Lung microvascular endothelial cell (primary cell): ENCODE measurements at places on chromosomes 16 and 17.

DNA sequence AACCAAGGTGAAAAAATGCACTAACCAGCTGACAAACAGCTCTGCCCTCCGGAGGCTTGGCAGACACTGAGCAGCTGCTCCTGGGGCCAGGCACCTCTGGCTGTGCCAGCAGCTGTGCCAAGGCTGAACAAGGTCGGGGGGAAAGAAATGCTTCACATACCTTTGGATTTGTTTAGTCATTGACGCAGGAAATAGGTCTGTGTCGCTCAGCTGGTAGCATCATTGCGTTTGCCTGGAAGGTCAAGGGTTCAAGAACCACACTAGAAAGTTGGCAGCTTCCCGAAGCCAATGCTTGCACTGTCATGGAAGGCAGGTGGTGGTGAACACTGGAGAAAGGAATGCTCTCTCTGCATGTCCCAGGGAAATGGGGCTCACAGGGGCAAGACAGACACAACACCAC is 63.5 kb downstream of the PCTP start:
- peak; percentile 92 for DNase-seq

DNA sequence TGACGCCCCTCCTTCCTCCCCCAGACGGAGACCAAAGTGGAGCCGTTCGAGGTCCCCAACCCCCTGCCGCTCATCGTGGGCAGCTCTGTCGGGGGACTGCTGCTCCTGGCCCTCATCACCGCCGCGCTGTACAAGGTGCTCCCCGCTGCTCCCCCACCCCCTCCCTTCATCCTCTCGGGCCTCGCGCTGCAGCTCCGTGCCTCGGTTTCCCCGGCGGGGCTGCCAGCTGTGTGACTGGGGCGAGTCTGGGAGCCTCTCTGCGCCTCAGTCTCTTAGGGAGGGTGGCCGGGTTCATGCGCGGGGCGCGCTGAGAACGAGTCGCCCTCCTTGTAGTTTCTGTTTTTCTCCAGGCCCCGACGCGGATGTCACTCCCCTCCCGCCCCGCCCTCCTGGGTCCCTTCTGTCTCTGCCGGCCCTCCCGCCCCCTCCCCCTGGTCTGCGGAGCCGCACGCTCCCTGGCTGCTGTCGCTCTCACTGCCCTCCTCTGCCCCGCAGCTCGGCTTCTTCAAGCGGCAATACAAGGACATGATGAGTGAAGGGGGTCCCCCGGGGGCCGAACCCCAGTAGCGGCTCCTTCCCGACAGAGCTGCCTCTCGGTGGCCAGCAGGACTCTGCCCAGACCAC is 23.7 kb upstream of the ITGAX start:
- no peak for DNase-seq

DNA sequence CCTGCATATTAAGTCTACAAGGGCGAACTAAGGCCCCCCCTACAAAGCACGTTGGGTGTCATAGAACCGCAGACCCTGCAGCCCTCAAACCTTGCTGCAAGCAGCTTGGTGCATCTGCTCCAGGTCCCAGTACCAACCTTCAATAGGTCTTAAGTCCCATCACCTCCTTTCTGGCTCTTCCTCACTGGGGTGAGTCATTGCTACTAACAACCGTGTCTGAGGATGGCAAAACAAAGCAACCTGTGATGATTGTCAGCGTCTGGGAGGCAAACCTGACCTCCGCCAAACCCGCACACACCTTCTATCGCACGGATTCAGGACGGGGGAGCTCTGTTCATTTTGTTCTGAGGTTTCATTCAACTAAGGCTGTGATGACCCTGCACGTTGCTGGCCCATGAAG is 138.9 kb downstream of the SLC39A11 start:
- no peak for DNase-seq

GRCh38 chr17:66240630-66241029 is 11.4 kb upstream of the APOH start:
- DNase-seq = no peak

- DNase-seq = no peak
These were observed 9.1 kb downstream of the TSPOAP1 start for GRCh38 chr17:58319173-58320162.

GRCh38 chr17:82231312-82231561 is 2.4 kb downstream of the SLC16A3 start:
- DNase-seq = no peak

DNA sequence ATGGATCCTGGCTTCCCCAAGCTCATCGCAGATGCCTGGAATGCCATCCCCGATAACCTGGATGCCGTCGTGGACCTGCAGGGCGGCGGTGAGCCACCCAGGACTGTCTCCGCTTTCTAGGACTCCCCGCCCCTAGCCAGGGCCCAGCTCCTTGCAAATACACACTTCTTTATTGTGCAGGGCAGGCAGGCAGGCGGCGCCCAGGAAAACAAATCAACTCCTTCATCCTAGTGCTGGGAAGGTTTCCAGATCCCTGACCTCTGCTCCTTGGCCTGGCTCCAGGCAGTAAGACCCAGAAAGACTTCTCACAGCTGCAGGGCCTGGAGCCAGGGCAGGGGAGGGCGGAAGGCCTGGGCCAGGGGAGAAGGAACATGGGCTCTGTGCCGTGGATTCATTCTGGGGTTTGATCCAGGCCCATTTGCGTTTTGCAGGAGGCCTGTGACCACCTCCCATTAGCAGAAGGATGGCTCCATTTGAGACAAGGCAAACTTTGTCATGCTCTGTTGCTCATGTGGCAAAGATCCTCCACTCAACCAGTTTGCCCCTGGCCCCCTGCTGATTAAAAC is 6.0 kb upstream of the LPCAT2 start:
- no peak for DNase-seq

DNA sequence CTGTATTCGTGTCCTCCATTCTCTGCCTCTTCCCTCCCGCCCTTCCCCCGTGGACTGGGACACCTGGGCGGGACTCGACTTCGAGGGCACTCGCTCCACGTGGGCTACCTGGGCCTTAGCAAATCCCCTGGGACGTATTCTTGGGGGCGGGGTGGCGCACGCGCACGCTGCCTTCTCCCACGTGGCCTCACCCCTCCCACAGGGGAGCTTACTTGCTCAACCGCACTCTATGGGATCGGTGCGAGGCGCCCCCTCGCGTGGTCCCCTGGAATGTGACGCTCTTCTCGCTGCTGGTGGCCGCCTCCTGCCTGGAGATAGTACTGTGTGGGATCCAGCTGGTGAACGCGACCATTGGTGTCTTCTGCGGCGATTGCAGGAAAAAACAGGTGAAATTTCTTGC is 3.5 kb downstream of the VMO1 start:
- DNase-seq = no peak

DNA sequence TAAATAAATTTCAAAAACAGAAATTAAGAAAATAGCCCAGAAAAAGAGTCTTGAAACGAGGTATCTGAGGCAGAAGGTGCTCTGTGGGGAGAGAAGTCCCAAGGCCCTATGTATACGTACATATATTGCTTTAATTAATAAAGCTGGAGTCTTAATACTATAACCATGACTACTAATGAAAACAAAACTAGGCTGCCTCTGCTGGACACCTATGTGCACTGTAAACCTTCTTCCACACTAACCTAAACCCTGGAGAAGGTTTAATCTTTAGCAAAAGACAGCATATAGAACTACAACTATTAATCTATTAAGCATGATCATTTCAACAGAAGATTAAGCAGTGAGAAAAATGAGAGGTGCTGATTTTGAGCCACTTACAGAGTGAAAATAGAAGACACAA is 153.9 kb upstream of the C17orf78 start:
- no peak for DNase-seq

DNA sequence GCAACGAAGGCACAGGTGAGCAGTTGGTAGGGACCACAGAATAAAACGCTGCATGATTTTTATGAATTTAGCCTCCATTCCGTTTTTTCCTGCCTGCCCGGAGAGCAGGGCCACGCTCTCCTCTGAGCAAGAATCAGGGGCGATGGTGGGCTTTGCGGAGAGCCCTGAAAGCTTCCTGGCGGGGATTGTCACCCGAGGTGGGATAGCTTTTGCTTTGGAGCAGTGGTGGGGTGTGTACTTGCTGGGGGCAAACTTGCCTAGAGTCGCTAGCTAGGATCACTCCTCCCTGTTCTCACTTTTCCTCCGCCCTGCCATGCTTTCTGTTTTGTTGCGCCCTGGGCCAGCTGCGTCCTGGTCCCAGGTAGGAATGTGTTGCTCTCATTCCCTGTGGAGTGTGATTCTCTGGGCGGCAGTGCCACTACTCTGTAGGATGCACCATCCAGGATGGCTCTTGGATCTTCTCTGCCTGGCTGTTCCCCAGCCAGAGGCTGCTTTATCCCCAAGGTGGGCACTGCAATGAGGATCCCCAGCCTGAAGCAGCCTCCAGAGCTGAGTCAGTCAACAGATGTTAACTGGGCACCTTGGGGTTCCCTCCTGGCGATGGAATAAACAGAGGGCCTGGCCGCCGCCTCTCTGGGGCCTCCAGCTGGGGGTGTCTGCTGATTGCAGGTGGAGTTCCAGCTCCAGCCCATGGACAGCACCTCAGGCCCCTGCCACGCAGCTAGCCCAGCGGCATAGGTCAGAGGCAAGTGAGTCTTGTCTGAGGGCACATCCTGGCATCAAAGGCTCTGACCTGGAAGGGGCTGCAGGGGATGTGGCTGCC is 360.9 kb upstream of the TNRC6C start:
- no peak for DNase-seq

GRCh38 chr16:48383877-48384519 is 1.2 kb downstream of the SIAH1 start:
- DNase-seq = peak; percentile 49

- DNase-seq = no peak
These were observed 18.4 kb downstream of the BAHCC1 start for GRCh38 chr17:81413497-81414135.

- DNase-seq = no peak
These were observed 24.3 kb downstream of the ITGB3 start for GRCh38 chr17:47277921-47278320.

GRCh38 chr16:12602811-12603698 is 200.6 kb downstream of the CPPED1 start:
- no peak for DNase-seq

- peak; percentile 78 for DNase-seq
These were observed 1.7 kb upstream of the SLC16A11 start for GRCh38 chr17:7045492-7046126.

- no peak for DNase-seq
These were observed 71.1 kb downstream of the BANP start for GRCh38 chr16:88022076-88023042.

- no peak for DNase-seq
These were observed 6.0 kb upstream of the KCNH6 start for GRCh38 chr17:63516910-63517824.

GRCh38 chr16:11004351-11004750 is 60.0 kb downstream of the CLEC16A start:
- no peak for DNase-seq

DNA sequence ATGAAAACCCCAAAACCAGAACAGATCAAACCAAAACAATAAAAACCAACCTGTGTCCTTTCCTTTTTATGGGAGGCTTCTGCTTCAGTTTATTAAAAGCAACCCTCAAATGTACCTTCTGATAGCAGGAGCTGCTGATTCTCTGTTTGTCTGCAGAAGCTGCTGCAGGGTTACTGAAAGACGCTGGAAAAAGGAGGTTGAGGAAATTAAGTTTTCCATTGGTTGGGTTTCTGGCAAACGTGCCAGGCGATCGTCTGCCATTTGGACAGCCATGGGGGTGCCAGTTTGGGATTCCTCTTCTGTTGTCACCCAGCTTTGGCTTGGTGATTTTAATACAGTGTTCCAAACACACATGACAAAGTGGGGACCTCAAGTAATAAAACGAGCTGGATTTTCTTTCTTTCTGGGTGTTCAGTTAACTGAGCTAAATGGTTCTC is 185.4 kb upstream of the ZFHX3 start:
- DNase-seq = no peak

DNA sequence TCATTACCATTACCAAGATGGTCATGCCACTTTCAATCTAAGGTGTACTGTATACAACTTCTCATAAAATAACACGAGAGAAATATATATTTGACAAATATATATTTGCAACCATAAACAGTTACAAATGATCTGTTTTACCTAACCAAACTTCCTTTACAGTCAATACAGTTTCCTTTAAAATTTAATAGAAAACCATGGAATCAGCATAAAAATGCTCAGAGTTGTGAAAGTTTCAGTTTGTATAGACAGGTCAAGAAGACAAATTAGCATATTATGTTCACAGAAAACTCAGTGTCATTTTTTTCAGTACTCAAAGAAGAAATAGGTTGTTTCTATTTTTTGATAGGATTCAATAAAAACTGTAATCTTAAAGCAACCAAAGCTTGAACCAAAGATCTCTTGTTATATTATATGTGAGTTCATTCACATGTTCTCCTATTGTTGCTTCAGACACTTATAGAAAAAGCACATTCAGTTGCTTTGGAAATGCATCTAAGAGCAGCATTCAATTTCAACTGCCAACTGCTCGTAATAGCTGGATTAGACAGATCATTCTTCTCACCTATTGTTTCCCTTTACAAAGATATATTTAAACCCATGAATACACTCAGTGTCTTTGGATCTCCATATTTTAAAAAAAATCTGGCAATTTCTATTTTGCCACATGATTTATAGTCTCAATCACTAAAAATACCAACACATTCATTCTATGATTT is 15.1 kb downstream of the SSH2 start:
- DNase-seq = peak; percentile 36

- DNase-seq = no peak
These were observed 17.9 kb downstream of the SMCR8 start for GRCh38 chr17:18332909-18333489.

DNA sequence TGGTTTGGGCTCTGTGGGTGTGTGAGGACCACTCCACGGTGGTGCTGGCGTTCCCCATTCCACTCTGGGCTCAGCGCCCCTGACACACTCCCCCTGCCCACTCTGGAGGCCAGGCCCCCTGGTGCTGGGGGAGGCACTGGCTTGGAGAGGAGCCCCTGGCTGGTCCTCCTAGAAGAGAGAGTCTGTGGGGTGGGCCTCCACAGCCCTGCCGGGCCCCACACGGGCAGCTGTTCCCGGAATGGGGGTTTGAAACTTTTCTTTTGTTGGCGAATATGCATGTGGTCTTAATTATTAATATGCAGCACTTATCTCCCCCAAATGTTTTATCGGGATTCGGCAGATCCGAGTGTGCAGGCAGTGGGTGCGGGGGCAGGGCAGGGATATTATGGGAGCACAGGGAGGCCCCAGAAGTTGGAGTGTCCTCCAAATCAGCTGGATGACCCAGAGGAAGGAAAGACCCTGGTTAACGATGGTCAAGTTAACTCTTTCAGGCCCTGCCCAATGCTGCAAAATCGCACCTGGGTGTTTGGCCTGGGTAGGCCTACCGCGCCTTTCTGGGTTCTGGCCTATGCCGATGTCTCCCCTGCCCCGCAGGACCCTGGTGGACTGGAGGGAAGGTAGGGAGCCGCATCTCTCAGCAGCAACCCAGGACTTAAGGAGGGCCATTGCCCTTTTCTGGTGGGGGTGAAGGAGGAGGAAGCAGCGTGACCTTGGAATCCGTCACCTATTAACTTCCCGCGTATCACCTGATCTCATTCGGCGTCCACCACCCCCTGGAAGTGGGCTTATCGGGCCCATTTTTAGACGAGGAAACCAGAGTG is 36.0 kb downstream of the TMEM235 start:
- no peak for DNase-seq

GRCh38 chr17:34299027-34299426 is 13.5 kb downstream of the CCL11 start:
- no peak for DNase-seq
